IPS DF 6.9 (cell line): ENCODE measurements at places on chromosomes 12 and 14.

DNA sequence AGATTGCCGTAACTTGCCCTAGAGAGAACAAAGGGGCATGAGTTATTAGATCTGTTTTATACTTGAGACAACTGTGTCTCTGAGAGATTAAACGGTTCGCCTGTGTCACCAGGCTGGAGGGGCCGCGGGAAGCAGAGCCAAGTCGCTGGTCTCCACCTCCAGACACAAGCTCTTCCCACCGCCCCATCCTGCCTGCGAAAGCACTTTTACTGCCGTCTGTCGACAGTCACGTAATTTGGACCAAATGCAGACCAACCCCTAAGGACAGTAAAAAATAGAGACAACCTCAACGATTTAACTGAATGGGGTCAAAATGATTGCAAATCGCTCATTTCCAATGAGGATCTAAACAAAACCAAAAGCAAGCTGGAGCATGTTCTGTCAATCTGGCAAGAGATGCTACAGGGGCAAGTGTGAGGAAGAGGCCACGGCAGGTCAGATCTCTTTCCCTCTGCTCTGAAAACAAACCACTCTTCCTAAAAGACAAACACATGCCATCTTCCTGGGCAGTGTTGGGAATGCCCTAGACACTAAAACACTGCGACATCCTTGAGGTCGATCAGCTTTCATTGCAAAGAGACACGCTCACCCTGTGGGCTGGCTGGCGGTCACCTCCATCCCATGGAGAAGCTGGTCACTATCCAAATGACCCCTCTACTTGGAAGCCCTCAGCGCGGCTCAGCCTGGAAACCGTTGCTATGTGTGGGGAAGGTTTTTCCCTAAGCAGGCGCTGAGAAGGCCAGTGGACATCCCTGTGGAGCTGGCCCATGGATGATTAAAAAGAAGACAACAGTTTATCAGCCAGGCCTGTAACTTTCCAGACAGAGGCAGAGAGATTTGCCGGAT is 17.1 kb downstream of the GSC start:
- H3K4me1 ChIP-seq: no peaks in the 10 kb centered on the region
- H3K27me3 ChIP-seq: no peaks in the 10 kb centered on the region
- H3K4me3 ChIP-seq: no peak overlapping the region
- no peak for DNase-seq

GRCh38 chr12:49019443-49020324 is 1.1 kb upstream of the PRKAG1 start:
- DNase-seq: no peak
- H3K27ac ChIP-seq: no peak overlapping the region
- no peaks in the 10 kb centered on the region for H3K27me3 ChIP-seq
- H3K4me3 ChIP-seq: no peak overlapping the region
- H3K4me1 ChIP-seq: no peaks in the 10 kb centered on the region
- peaks cover 24% of the 10 kb centered on the region for H3K36me3 ChIP-seq

DNA sequence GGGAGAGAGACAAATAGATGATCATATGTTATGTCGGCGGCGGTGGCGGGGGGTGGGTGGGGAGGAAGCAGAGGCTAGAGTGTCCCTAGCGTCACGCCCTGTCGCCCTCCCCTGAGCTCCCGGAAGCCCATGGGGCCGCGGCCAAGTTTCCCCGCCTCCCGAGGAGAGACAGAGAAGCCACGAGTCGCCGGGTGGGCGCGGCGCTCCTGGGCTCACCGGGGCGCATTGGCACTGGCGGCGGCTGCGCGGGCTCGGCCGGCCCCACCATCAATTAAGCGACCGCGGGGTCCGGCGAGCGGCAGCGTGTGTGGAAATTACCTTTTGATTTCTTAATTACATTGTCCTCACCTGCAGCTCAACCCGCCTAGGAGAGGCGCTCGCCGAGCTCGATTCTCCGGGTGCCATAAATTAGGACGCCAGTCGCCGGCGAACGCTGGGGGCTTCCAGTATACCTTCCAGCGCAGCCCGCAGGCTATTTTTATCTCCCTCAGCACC is 119.9 kb upstream of the LHX5 start:
- H3K4me1 ChIP-seq: peaks cover 4% of the 10 kb centered on the region; the same call in 1 of the 2 replicates
- no peak for DNase-seq
- no peak overlapping the region for H3K27ac ChIP-seq
- H3K4me3 ChIP-seq: peak overlapping the region; percentile 29; the same call in 1 of the 2 replicates

DNA sequence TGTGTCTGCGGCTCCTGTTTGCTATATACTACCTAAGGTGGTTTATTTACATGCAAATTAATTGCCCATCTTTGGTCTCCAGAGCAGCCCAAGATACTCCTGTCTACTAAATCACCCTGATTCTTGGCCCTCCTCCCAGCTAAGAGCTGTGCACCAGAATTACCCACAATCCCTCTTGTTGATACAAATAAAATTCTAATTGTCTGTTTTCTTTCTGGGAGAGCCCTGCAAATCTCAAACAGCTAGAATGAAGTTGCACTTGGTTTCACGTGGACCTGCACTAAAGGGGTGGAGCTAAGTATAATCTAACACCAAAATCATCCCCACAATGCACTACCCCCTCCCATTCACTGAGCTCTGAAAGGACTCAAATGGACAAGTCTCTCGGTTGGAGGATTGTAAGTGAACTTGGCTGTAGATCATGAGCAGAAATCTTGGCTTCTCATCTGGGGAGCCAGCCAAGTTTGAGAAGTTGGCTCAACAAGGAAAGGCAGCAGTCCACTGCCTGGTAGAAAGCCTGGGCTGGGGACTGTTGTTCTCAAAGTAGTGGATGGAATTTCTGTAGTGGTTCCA is 6.6 kb downstream of the MAX start:
- no peak for DNase-seq
- H3K4me3 ChIP-seq: no peak overlapping the region
- no peak overlapping the region for H3K27ac ChIP-seq
- no peaks in the 10 kb centered on the region for H3K27me3 ChIP-seq
- H3K36me3 ChIP-seq: peaks cover 8% of the 10 kb centered on the region; the same call in 1 of the 2 replicates

DNA sequence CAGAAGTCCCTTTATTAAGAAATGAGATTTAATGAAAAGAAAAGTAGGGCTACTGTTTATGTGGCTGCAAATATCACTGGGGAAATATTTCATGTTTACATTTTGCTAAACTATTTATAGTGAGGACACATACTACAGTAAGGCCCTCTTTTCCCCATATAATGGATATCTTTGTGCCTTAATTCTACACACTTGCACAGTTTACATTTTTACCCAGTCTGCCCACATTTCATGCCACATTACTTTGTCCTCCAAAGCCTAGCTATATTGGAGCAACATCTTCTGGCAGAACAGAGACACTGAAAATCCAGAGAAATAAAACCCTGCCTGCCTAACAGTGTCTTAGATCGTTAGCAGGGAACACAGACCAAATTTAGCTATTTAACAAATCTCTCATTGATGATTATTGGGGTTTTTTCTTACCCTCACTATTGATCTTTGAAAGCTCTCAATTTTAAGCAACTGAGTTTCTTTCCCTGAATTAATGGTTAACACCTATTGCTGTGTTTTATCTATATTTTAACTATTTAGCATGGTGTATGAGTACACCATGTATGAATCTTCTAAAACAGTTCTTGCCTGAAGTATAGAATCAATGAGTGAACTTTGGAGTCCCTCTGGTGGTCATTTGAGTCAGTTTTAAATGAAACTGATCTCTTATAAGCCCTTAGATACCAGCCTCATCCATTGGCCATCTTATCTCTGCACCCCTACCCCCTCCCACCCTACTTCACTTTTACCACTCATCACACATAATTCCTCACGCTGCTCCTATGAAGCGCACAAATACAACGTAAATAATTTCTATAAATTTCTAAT is 170.2 kb downstream of the BCAT1 start:
- no peak for DNase-seq
- H3K4me1 ChIP-seq: no peaks in the 10 kb centered on the region
- no peaks in the 10 kb centered on the region for H3K27me3 ChIP-seq
- no peak overlapping the region for H3K27ac ChIP-seq

DNA sequence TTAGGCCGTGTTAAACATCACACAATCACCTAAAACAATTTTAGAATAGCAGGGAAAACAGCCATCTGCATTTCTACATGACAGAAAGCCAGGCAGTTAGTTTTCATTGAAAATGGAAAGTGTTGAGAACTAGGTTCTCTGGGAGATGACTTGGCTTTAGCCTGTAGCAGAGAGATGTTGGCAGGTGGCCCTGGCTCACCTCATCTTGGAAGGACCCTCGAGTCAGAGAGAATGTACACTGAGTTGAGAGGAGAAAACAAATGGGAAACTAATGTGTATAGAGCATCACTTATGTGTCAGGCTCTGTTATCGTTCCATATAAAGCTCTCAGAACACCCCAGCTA is 51.9 kb downstream of the SUSD6 start:
- H3K4me3 ChIP-seq: no peak overlapping the region
- no peaks in the 10 kb centered on the region for H3K36me3 ChIP-seq
- H3K4me1 ChIP-seq: peaks cover 6% of the 10 kb centered on the region; the same call in 1 of the 2 replicates
- no peaks in the 10 kb centered on the region for H3K27me3 ChIP-seq
- H3K27ac ChIP-seq: no peak overlapping the region

GRCh38 chr12:98418357-98419075 is 96.9 kb upstream of the TMPO start:
- H3K4me1 ChIP-seq: peaks cover 1% of the 10 kb centered on the region; the same call in 1 of the 2 replicates
- H3K36me3 ChIP-seq: no peaks in the 10 kb centered on the region
- DNase-seq: no peak
- no peak overlapping the region for H3K27ac ChIP-seq
- no peaks in the 10 kb centered on the region for H3K27me3 ChIP-seq

GRCh38 chr12:123251403-123252076 is 18.3 kb downstream of the MTRFR start:
- no peak for DNase-seq
- no peaks in the 10 kb centered on the region for H3K4me1 ChIP-seq
- no peak overlapping the region for H3K4me3 ChIP-seq

DNA sequence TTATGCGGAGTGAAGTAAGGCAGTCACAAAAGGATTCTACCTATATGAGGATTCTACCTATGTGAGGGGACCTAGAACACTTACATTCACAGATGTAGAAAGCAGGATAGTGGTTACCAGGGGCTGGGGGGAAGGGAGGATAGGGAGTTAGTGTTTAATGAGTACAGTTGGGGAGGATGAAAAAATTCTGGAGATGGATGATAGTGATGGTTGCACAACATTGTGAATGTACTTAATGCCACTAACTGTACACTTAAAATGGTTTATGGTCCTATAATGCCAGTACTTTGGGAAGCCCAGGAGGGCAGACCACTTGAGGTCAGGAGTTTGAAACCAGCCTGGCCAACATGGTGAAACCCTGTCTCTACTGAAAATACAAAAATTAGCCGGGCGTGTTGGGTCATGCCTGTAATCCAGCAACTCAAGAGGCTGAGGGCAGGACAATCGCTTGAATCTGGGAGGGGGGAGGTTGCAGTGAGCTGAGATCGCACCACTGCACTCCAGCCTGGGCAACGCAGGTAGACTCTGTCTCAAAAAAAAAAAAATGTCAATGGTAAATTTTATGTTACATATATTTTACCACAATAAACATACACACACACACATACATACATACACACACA is 25.4 kb downstream of the SVOP start:
- H3K4me1 ChIP-seq: no peaks in the 10 kb centered on the region
- no peaks in the 10 kb centered on the region for H3K36me3 ChIP-seq
- no peaks in the 10 kb centered on the region for H3K27me3 ChIP-seq
- H3K27ac ChIP-seq: no peak overlapping the region

DNA sequence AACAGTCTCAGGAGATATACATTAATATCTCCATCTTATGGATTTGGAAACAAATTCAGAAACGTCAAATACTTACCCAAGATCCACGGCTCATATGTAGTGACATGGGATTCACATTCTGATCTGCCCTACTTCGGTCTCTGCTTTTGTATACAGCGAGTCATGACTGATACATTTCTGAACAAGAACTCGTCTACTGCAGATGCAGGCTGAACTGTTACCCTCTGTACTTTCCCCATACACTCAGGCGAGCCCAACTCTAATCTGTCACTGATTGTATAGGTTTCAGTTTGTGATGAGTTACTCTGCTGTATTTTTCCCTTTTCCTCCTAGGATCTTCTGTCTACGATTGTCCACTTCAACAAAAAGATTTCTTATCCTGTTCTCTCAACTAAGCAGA is 441.6 kb downstream of the CCDC91 start:
- H3K27me3 ChIP-seq: no peaks in the 10 kb centered on the region
- no peaks in the 10 kb centered on the region for H3K4me1 ChIP-seq
- H3K36me3 ChIP-seq: no peaks in the 10 kb centered on the region
- no peak overlapping the region for H3K4me3 ChIP-seq

DNA sequence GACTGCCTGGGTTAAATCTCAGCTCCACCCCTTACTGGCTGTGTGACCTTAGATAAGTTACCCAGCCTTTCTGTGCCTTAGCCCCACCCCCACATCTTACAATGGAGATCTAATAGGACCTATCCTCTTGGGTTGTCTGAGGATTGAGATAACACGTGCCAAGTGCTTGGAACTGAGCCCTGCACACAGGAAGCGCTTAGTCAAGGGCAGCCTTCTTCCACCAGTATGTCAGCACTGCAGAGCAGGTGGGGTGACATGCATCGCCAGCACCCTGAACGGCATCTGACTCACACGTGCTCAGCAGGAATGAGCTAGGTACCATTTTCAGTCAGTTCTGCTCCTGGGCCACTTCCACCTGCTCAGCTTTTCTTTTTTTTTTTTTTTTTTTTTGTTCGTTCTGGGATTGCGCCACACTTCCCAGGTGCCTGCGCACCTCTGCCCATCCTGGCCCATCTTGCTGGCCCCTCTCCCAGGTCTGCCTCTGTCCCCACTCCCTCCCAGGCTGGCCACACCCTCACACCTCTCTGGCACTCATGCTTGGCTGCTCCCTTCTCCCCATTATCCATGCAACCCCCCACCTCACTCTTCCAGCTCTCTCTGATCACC is 19.6 kb downstream of the LGMN start:
- H3K4me3 ChIP-seq: no peak overlapping the region
- DNase-seq: no peak
- H3K27ac ChIP-seq: no peak overlapping the region
- peaks cover 6% of the 10 kb centered on the region; the same call in 1 of the 2 replicates for H3K36me3 ChIP-seq
- H3K4me1 ChIP-seq: no peaks in the 10 kb centered on the region

DNA sequence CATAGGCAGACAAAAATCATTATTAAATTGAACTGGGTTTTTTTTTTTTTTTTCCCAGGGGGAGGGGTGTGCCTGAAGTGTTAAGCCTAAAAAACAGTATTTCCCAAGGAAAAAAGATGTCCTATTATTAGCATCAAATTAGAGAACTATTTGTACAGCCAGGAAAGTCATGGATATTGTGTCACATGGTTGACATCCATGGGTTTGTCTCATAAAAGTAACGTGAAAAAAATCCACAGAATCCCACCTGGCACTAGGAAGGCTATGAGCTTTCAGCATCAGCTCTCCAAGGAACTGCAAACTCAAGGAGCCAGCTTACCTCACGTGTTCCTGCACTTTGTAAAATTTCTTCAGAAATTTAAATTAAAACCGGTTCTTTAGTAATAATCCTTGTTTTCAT is 69.1 kb upstream of the EGLN3 start:
- no peaks in the 10 kb centered on the region for H3K36me3 ChIP-seq
- no peaks in the 10 kb centered on the region for H3K27me3 ChIP-seq
- no peak overlapping the region for H3K27ac ChIP-seq
- no peak overlapping the region for H3K4me3 ChIP-seq
